ENCODE measurements at places on chromosomes 6 and 20.
A peak's percentile ranks its signal among the peaks of the same experiment; 100 is the strongest.

DNA sequence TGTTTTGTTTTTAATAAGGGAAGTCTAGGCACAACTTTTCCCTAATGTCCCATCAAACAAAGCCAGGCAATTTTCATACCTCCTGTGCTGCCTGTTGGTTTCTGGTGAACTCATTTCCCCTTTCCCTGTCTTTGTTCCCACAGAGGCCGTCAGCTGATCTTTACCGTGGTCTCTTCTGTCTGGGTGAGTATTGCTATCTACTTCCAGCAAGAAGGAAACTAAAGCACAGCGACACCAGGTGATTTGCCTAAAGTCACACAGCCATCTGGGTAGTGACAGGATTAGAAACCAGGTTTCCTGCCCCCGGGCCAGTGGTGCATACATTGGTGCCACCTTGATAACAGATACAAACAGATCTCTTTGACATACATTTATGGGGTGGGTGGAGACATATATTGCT lies 59.6 kb downstream of the RAB44 start:
- DNase-seq, result no peak

- no peak for DNase-seq
Observed at GRCh38 chr6:143970456-143971218, 37.4 kb downstream of the PLAGL1 start.

DNA sequence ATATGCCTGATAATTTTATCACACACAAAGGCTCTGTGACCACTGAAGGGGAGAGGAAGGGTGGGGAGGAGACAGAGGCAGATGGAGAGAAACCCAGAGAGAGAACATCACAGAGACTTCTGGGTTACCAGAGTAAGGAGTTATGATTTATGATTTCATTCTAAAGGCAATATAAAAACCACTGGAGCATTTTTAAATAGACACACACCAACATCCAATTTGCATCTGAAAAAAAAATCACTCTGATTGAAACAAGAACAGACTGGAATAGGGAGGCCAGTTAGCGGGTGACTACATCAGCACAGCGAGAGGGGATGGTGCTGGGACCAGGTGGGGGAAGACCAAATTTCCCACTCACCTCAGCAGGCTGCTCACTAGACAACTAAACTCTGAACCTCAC lies 104.8 kb downstream of the AGPAT4 start:
- no peak for DNase-seq

- no peak for DNase-seq
Observed at GRCh38 chr6:45002390-45003105, 325.6 kb upstream of the RUNX2 start.

DNA sequence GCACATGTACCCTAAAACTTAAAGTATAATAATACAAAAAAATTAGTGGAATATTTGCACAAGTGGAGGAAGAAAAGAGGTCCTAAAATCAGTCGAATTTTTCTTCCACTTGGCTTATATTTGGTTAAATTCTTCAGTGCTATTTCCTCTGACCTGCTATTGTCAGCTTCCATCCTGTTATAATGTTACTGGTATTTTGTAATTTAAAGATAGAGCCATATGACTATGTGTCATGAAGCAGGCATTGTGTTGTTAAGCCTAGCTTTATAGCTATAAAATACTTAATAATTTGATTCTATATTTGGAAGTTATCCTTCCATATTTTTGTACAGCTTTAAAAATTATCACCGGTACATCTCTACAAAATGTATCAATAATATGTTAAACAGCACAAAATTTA lies 455.9 kb upstream of the MARCKS start:
- no peak for DNase-seq

- DNase-seq, result no peak
Observed at GRCh38 chr6:142251930-142252445, 49.8 kb upstream of the ADGRG6 start.

DNA sequence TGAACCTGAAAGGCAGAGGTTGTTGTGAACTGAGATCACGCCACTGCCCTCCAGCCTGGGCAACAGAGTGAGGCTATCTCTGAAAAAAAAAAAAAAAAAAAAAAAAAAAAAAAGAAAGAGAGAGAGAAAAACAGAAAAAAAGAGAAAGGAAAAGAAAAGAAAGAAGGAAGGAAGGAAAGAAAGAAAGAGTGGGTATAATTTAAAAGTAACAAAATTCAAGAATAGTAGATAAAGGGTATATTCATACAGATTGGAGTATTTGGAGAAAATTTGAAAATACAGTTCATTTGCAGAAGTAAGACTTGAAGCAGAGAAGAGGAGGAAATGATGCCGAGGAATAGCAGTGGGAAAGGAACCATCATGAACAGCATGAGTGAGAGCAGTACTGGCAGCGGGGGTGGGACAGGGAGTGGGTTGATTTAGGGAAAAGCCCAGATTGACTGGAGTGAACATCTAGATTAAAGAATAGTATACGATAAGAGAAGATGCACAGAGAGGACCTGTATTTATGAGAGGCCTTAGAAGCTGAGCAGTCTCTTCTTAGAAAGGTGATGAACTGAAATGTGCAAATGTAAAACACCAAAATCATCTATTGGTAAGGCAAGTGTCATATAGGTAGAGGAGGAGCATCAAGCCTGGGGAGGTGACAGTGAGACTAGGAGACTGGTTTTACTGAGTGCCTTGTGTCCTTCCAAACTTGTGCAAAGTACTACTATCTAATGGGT lies 17.8 kb upstream of the HLA-DRB1 start:
- DNase-seq, result no peak

DNA sequence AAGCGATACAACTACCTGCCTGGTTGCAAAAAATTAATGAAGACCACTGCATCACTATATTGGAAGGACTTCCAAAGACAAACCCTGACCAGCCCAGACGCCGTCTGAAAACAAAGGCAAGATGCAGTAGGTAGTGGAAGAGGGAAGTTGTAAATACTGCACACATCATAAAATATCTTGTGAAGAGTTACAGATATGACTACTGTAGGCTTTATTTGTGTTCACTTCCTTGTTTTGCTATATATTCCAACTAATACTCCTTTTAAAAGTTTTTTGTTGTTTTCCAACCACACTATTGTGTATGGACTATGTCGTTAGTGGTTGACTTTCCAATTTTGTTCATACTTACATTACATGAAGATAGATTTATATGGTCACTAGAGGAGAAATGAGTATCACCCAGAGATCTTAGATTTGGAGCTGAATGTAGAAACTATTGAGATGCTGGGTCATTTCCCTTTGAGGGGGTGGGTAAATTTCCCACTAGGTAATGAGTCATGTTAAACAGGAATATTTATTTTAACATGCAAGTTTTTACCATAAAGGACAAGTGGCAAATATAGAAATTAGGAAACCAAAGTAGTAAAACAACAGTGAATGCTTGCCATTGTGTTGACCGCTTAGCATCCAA lies 16.6 kb upstream of the TXLNB start:
- no peak for DNase-seq

DNA sequence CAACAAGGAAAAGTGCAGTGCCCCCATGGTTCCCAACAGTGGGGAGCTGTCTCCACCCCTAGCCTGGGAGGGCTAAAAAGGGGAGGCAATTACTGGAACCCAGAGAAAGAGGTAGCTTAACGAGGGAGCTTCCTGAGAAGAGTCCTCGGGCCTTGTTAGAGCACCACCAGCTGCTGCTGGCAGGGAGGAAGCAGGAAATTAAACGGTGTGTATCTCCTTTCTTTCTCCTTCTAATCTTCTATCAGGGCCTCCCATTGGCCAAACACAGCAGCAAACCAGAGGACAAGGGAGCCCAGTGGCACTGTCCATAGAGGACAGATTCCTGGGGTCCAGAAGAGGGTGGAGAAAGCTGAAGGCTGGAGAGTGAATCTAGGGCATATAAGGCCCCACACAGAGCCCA lies 7.6 kb upstream of the BTN2A2 start:
- DNase-seq, result no peak

GRCh38 chr6:43924222-43924702 lies 154.3 kb downstream of the VEGFA start:
- peak; percentile 14 for DNase-seq

GRCh38 chr6:42131531-42131930 lies 10.9 kb downstream of the C6orf132 start:
- DNase-seq, result no peak

DNA sequence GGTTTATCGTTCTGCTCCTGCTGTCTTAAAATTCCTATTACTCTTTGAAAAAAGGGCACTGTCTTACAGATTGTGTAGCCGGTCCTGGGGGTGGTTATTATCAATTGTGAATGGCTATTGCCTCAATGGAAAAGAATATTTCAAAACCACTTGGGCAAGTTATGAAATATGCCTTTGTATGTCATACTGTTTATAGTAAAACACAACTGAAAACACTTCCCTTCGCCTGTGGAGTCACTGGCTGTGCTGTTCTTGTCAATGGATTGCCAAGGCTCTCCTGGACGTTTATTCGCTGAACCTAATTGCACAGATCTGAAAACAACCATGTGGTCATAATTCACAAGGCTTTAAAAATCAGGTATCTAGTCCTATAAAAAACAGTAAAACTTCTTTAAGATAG lies 47.8 kb upstream of the TAGAP start:
- DNase-seq, result no peak

GRCh38 chr6:167980911-167981580 lies 16.4 kb upstream of the KIF25 start:
- no peak for DNase-seq

DNA sequence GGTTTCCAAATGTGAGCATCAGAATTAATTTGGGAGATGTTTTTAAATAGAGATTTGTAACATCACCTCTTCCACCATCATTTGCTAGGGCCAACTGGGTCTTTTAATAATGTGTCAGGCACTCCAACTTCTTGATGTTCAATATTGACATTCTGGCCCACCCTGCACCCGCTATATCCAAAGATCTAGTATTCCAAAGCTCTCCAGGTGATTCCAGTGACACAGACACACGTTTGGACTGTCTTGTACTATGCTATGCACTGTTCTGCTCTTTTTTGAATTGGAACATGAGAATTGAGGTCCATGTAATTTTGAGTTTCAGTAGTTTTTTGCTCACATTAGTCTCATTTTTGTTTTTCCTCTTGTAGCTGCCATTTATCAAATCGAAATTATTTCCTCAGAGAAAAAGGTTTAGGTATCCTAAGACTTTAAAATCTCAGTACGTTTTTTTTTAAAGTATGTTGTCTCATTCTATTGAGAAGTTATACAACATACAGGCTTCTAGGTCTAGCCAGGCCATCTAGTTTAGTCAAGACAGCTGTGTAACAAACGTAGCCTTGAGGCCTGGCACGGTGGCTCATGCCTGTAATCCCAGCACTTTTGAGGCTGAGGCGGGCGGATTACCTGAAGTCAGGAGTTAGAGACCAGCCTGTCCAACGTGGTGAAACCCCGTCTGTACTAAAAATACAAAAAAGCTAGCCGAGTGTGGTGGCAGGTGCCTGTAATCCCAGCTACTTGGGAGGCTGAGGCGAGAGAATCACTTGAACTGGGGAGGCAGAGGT lies 3.1 kb downstream of the BICRAL start:
- no peak for DNase-seq

- DNase-seq, result no peak
Observed at GRCh38 chr6:143262859-143263258, 187.6 kb downstream of the ADAT2 start.

DNA sequence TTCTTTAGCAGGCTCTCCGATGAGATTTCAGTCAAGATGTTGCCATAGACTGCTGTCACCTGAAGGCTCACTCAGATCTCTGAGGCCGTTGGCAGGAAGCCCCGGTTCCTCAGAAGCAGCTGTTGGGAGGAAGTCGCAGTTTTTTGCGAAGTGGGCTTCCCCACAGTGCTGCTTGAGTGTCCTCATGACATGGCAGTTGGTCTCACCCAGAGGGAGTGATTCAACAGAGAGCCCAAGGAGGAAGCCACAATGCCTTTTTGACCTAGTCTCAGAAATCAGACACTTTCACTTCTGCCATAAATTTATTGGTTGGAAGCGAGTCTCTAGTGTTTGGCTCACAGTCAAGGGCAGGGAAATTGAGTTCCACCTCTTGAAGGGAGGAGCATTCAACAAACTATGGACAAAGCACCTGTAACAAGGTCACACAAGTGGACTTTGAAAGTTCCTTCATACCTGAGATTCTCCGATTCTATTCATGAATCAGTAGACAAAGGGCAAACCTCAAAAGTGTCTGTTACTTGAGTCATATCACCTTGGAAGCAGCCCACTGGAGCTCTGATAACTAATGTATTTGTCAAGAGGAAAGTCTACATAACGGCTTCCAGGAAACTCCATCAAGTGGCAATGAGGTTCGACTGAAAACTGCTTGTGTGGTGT lies 208.3 kb downstream of the TASP1 start:
- DNase-seq, result no peak

DNA sequence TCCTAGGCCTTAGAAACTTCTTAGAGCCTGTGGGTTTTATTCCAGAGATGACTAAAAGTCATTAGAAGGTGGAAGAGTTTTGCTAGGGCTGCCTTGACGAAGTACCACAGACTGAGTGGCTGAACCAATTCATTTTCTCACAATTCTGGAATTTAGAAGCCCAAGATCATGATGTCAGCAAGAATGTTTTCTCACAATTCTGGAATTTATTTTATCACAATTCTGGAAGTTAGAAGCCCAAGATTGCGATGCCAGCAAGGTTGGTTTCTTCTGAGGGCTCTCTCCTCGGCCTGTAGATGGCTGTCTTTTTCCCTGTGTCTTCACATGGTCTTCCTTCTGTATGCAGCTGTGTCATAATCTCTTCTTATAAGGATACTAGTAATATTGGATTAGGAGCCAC lies 672.9 kb upstream of the MARCKS start:
- DNase-seq, result no peak

GRCh38 chr6:49264909-49265308 lies 198.1 kb downstream of the MMUT start:
- DNase-seq, result no peak

DNA sequence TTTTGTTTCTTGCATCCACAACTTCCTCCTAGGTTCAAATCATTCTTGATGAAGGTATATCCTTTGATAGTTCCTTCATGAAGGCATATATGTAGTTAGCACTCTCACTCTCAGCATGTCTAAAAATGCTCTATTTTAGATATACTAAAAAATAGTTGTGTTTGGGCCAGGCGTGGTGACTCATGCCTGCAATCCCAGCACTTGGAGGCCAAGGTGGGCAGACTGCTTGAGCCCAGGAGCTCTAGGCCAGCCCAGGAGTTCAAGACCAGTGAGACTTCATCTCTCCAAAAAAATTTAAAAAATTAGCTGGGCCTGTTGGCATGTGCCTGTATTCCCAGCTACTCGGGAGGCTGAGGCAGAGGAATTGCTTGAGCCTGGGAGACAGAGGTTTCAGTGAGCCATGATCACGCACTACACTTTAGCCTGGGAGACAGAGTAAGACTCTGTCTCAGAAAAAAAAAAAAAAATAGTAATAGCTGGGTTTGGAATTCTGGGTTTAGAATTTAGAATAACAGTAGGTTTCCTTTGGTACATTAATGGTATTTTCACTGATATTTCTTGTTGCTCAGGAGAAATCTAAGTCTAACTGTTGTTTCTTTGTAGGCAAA lies 7.0 kb downstream of the SERAC1 start:
- DNase-seq, result no peak
